ENCODE measurements at places on chromosomes 1 and 21. TPM values are rescaled to one million over a fixed set of nuclear protein-coding genes. Genes with fewer than 3 reads are reported as not detected.
A peak's percentile ranks its signal among the peaks of the same experiment; 100 is the strongest.

The LCA5L gene
- total RNA-seq, result 0.36 TPM

The CR2 gene
- 2.8 TPM for total RNA-seq

The TP73 gene
- total RNA-seq, result 0.50 TPM

The TSSK3 gene
- total RNA-seq, result 0.60 TPM

DNA sequence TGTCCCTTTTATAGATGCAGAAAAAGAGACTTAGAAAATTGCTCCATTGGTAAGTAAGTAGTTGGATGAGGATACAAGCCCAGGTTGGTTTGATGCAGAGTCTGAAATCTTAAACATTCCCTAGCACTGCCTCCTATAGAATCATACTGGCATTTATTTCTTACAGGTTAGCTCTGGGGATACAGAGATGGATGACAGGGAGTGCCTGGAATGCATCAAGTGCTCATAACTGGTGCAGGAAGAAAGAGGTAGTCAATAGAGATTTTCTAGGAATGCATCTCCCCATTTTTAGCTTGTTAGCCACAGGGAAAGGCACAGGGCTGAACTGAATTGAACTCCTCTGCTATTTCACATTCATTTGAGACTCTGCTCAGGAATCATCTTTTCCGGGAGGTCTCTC lies 269.0 kb upstream of the USP24 start:
- H3K27me3 ChIP-seq, result no peaks in the 10 kb centered on the region
- no peaks in the 10 kb centered on the region for H3K4me1 ChIP-seq
- H3K4me3 ChIP-seq, result no peak overlapping the region
- H3K36me3 ChIP-seq, result no peaks in the 10 kb centered on the region
- H3K27ac ChIP-seq, result no peak overlapping the region

DNA sequence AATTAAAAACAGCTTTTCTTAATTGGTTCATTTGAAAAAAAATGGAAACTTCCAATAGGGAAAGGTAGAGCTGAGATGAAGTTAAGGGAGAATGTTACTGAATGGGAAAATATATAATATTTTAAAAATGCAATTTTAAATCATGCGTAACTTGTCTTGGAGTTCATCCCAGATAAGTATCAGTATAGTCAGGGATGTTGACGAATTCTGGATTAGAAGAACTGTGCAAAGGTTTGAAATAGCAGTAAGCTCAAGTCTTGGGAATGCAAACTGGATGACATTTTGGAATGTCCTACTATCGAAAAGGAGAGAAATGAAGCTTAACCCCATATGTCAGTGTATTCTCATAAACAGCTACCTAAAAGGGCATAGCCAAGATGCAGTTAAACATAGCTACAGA lies 4.0 kb upstream of the ST6GALNAC3 start:
- H3K27ac ChIP-seq, result no peak overlapping the region
- peaks cover 9% of the 10 kb centered on the region for H3K27me3 ChIP-seq
- no peak overlapping the region for H3K4me3 ChIP-seq
- H3K36me3 ChIP-seq, result no peaks in the 10 kb centered on the region
- H3K4me1 ChIP-seq, result peaks cover 15% of the 10 kb centered on the region

DNA sequence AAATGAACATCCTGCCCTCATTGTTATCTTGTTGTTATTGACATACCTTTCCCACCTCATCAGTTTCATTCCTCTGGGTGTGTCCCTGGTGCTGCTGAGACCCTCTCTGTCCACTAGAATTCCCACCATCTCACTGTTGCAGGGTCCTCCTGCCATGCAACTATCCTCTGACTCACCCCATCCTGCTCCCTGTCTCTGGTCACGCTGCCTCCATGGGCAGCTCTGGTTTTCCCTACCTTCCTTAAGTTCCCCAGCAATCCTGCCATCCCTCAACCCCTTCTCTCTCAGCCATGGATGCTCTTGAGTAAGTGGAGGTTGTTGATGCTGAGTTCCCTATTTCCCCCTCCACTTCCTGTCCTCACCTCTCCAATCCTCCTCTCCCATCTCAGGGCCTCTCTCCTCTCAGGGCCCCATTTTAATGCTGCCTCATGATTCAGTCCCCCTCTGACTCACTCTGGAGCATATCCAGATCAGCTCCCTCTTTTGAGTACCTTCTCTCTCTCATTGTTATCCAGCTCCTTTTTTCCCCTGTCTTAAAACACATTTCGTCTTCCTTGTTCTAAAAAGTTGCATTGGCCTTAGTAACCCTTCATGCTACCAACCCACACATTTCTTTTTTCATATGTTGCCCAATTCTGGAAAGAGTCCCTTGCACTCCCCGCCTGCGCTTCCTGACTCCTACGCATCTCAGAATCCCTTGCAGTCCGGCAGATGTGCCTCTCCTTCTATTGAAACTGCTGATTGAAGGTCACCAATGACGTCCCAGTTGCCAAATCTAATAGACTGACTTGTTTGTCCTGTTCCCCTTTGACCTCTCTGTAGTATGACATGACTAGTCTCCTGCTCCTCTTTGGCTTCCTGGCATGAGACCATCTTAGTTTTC lies 92.0 kb downstream of the CNIH3 start:
- no peaks in the 10 kb centered on the region for H3K27me3 ChIP-seq
- no peak for DNase-seq
- H3K4me1 ChIP-seq, result no peaks in the 10 kb centered on the region
- H3K27ac ChIP-seq, result no peak overlapping the region

GRCh38 chr1:27940297-27940696 lies 5.5 kb downstream of the SMPDL3B start:
- no peak overlapping the region for H3K4me3 ChIP-seq
- H3K27me3 ChIP-seq, result peaks cover 8% of the 10 kb centered on the region
- H3K4me1 ChIP-seq, result peaks cover 18% of the 10 kb centered on the region
- H3K27ac ChIP-seq, result peak overlapping the region; percentile 61
- H3K36me3 ChIP-seq, result no peaks in the 10 kb centered on the region
- peak; percentile 62 for DNase-seq

- no peaks in the 10 kb centered on the region for H3K36me3 ChIP-seq
- H3K27ac ChIP-seq, result no peak overlapping the region
- no peak overlapping the region for H3K4me3 ChIP-seq
- no peaks in the 10 kb centered on the region for H3K4me1 ChIP-seq
- no peak for DNase-seq
These were observed 191.6 kb upstream of the ZC3H12A start for GRCh38 chr1:37282764-37283163.

- no peaks in the 10 kb centered on the region for H3K36me3 ChIP-seq
- no peak overlapping the region for H3K4me3 ChIP-seq
- no peaks in the 10 kb centered on the region for H3K4me1 ChIP-seq
- H3K27me3 ChIP-seq, result peaks cover 24% of the 10 kb centered on the region
- no peak for DNase-seq
- no peak overlapping the region for H3K27ac ChIP-seq
These were observed 87.9 kb upstream of the SERTAD4 start for GRCh38 chr1:210144736-210145135.

DNA sequence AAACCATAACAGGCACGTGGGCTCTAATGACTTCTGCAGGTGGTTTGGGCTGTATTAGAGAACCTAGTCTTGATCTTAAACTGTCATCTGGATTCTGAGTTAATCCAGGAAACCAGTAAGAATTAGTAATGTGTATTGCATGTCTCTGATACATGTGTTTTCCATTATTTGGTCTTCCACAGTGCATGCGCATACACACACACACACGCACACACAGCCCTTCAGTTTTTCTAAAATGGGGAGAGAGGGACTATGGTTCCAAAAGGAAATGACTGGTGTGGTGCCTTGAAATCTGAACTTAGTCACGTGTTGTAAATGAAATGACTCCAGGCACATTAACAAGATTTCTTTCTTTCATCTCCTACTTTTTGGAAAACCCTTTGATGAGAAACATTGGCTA lies 67.6 kb downstream of the OLFML2B start:
- peaks cover 38% of the 10 kb centered on the region for H3K36me3 ChIP-seq
- no peak for DNase-seq
- H3K27me3 ChIP-seq, result no peaks in the 10 kb centered on the region
- H3K27ac ChIP-seq, result no peak overlapping the region
- H3K4me1 ChIP-seq, result peaks cover 48% of the 10 kb centered on the region

DNA sequence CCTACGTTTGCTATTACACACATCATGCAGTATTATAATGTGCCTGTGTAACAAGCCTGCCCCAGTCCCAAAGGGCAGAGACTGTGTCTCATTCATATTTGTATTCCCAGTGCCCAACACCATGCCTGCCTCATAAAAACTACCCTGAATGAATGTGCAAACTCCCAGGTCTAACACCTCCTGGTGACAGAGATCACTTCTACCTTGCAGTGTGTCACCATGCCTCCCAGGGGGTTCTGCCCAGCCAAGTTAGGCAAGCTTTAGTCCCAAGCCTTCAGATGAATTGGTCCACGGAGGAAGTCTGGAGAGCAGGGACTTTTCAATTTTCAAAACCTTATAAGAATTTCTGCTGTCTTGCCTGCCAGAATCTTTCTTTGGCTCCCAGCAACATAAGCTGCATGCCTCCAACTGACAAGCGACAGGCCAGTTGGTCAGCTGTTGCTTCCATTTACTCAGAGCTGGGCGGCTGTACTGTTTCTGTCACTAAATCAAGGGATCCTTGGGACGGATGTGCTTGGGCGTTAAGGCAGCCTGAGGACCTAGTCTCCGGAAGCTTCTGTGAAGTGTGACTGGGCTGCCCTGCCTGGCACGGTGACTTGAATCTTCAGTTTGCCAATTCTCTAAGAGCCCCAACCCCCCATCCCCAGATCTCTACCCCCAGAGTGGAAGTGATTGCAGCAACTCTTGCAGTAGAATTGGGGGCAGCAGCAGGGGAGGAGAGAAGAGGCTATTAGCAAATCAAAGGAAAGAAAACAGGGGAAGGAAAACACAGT lies 1.2 kb downstream of the RXRG start:
- H3K27me3 ChIP-seq, result peaks cover 35% of the 10 kb centered on the region
- no peaks in the 10 kb centered on the region for H3K36me3 ChIP-seq
- H3K4me3 ChIP-seq, result no peak overlapping the region
- DNase-seq, result no peak

DNA sequence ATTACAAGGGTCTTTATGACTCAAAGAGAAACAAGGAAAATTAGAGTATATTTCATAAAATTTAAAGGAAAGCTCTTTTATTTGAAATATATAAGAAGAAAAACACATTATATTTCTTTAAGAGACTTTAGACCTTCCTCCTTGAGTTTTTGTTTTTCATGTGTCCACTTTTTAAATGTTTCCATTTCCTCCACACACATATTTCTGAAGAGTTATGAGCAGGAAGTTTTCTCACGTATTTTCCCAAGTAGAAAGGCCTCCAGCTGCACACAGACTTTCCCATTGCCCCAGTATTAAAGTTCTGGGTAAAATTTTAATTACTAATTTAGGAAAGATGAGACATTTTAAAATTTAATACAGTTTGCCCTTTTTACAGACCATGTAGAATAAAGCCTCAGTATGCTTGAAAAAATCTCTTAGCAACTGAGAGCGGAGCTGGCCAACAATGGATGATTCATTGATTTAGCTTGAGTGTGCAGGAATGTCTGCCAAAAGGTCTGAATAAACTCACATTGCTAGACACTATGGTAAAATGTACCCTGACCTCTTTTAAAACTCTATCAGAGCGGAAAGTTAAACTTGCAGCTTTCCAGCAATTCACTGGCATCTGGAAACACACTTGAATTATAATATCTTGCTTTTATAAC lies 57.9 kb downstream of the DDAH1 start:
- no peaks in the 10 kb centered on the region for H3K36me3 ChIP-seq
- H3K27me3 ChIP-seq, result no peaks in the 10 kb centered on the region
- no peak overlapping the region for H3K4me3 ChIP-seq
- no peak for DNase-seq
- H3K4me1 ChIP-seq, result no peaks in the 10 kb centered on the region
- H3K27ac ChIP-seq, result no peak overlapping the region

Data from activated naive CD8-positive, alpha-beta T cell treated with anti-CD3 and anti-CD28 coated beads for 36 hours (primary cell).